ENCODE measurements at places on chromosomes 2 and 18.

DNA sequence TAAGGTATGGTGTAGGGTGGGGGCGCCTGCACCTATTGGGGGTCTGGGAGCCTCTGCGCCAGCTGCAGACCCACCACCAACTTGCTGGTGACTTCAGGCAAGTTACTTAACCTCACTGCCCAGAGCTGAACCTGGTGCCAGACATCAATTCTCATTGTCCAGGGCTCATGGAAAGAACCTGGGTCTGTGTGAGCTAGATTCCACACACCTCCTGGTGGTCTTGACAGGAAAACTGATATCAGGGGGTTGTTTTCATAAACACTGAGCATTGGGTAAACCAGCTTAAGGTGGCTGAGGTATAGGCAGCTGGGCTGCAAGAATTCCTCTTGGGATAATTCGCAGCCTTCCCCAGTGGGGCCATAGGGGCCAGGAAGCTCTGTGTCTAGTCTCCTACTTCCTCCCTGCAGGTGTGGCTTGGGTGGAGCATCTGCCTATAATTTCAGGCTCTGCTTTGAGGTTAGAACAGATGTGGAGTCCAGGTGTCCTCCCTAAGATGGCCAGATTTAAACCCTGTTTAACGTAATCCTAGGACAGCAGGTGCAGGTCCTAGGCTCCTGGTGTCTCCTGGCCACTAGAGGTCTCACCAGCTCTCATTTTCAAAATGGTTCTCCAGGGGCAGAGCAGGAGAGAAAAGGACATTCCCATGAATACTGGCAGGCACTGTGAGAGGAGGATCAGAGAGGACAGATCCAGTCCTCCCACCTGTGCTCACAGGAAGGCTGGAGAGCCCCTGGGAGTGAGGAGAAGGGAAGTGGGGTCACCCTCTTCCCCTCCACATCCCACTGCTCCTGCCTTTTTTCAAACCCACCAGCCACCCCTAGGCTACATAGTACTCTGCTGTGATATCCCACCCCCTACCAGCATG lies 100.4 kb upstream of the SMAD2 start:
- no peak for DNase-seq

- no peak for DNase-seq
Observed at GRCh38 chr2:240955306-240956170, 42.9 kb upstream of the SNED1 start.

- DNase-seq = no peak
Observed at GRCh38 chr2:95272299-95272751, 1.9 kb upstream of the PROM2 start.

GRCh38 chr18:45556222-45556621 lies 59.1 kb upstream of the SLC14A2 start:
- no peak for DNase-seq

GRCh38 chr2:122389694-122390093 lies 634.2 kb downstream of the TSN start:
- no peak for DNase-seq

- no peak for DNase-seq
Observed at GRCh38 chr2:99910902-99911301, 231.5 kb downstream of the AFF3 start.

DNA sequence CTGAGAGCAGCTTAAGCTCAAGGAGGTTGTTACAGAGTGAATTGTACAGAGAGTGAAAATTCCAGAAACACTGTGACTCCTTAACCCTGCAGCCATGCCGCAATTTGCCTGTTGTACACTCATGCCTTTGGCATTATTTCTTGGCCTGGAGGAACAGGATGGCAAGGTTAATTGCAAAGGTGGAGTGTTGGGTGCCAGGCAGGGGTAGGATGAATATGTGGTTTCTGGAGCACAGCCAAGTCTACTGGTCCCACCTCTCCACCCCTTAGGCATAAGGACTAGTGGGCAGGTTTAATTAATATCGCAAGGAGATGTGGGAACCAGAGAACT lies 250.2 kb downstream of the LRRTM1 start:
- DNase-seq = no peak

DNA sequence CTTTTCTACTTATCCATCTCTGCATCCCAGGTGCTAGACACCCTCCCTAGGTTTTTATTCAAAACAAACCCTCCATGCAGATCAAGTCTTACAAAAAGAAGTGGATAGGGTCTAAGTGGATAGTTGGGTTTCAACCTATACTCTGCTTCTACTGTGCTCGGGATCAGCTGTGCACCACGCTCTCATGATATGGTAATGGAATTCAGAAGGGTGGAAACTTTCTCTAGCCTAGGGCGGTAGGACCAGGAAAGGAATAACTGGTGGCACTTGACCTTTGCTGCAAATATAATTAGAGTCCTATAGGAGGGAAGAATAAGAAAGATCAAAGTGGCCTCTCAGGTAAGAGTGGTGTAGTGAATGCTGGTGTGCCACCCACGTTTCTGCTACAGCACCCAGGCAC lies 272.9 kb downstream of the GPD2 start:
- no peak for DNase-seq

GRCh38 chr18:58727776-58728500 lies 56.7 kb downstream of the MALT1 start:
- DNase-seq = no peak

DNA sequence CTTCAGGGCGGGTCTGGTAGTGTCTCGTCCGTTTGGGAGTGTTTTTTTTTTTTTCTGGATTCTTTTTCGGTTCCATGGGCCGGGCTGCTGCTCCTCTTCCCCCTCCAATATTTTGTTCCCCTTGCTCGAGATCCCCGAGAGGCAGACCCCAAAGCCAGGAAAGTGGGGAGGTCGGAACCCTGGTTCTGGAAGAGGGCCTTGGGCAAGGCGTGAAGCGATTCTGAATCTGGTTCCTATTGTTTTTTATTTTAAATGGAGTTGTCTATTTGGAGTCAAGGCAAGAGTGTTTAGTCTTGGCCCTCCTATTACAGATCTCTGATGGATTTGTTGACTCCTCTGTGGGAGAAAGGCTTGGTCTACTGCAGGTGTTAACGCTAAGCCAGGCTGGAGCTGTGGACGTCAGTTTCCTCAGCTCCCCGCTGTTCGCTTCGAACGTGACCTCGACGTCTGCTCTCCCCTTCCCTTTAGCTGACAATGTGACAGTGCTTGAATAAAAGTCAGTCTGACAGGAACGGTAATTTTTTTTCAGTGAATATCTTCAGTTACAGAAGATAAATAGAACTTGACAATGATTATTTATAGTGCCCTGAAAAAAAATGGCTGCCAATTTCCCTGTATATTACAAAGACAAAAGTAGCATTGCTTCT lies 683 bp upstream of the DNAJC27 start:
- DNase-seq = no peak

DNA sequence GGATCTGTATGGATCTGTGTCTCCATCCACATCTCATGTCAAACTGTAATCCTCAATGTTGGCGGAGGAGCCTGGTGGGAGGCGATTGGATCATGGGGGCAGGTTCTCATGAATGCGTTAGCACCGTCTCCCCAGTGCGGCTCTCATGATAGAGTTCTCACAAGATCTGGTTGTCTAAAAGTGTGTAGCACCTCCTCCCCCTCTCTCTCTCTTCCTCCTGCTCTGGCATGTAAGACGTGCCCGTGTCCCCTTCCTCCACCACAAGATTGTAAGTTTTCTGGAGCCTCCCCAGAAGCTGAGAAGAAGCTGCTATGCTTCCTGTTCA lies 55.0 kb upstream of the ROCK2 start:
- DNase-seq = no peak

DNA sequence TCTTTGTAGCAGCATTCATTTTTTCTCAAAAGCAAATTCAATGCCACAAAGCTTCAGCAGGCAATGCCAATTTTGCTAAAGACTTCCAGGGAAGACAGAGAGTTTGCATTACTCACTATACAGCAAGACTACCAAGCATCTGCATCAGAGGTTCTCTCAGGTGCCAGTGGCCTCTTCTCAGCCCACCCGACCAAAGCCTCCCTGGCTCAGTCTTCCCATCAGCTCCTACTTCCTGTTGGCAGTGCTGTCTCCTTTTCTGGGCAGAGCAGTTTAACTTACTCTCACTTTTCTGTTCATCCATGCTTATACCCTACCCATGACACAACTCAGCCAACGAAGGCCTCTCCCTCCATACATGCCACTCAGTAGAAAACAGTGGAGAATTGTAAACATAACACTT lies 157.1 kb downstream of the TRABD2A start:
- no peak for DNase-seq

GRCh38 chr18:22465859-22466457 lies 48.2 kb upstream of the CTAGE1 start:
- DNase-seq = peak; percentile 83

- DNase-seq = no peak
Observed at GRCh38 chr2:88818381-88818780, 126.9 kb downstream of the RPIA start.

DNA sequence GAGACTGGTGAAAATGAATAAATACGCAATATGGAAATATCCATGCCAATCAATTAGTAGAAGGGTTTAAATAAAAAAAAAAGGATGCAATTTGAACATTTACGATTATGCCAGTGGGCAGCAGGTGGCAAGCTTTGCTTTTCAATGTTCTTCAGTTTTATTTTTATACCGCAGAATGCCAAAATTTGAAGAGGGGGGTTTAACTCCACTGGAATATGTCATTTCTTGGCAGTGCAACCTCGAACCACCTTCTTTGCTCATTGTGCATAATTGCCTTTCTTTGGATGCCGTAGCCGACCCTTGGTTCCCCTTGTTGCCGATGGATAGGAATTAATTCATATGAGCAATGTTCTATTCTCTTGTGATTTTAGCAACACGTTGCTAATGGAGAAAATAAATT lies 88.0 kb downstream of the LTBP1 start:
- DNase-seq = no peak

- DNase-seq = no peak
Observed at GRCh38 chr2:68747900-68748299, 13.3 kb downstream of the ARHGAP25 start.

DNA sequence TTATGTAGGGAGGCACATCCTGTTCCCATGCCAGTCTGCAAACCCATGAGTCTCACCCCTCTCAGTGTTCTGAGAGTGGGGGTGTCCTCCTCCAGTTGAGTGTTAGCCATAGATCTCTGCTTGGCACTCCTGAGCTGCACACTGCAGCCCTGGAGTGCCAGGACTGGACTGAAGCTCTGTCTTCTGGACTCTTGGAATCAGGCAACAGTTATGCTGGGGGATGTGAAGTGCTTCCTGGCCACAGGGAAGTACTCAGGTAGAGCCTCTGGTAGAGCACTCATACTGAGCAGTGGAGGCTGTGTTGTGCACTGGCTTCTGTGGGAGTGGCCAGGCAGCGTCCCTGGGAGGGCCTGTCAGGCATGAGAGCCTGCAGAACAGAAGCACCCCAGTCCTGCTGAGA lies 43.0 kb downstream of the SERPINB7 start:
- DNase-seq = no peak

GRCh38 chr18:68447286-68447685 lies 267.6 kb downstream of the TMX3 start:
- DNase-seq = no peak

GRCh38 chr18:23824669-23825068 lies 135.4 kb downstream of the LAMA3 start:
- no peak for DNase-seq

DNA sequence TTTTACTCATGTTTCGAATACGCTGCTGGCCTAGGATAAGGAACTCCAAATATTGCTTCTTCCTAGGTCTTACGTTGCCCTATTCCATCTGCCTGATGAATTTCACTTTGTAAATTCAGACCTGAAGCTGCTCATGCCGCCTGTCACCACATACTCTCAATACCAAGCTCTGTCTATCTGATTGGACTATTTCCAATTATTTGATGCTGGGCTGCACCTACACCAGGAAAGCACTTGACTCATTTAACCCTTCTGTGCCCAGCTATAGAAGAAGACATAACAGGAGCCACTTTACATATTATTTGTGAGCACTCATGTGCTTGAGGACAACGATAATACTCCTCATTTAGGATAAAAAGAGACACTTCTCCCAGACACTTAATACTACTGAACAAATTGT lies 1293.9 kb upstream of the LRRTM1 start:
- no peak for DNase-seq

- DNase-seq = no peak
Observed at GRCh38 chr2:238854699-238855229, 6.9 kb downstream of the TWIST2 start.

DNA sequence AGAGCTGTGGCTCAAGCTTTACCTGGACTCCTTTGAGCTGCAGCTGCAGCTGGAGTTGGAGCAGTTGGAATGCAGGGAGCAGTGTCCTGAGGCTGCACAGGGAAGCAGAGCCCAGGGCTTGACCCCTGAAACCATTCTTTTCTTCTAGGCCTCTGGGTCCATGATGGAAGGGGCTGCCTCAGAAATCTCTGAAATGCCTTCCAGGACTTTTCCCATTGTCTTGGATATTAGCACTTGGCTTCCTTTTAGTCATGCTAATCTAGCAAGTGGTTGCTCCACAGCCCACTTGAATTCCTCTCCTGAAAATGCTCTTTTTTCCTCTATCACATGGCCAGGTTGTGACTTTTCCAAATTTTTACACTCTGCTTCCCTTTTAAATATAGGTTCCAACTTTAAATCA lies 108.6 kb upstream of the RNF152 start:
- DNase-seq = no peak

GRCh38 chr18:4026542-4026941 lies 428.6 kb downstream of the DLGAP1 start:
- DNase-seq = no peak

GRCh38 chr2:43566461-43566729 lies 29.4 kb downstream of the THADA start:
- DNase-seq = no peak

GRCh38 chr2:219175928-219176817 lies 552 bp downstream of the CNPPD1 start:
- DNase-seq = no peak

DNA sequence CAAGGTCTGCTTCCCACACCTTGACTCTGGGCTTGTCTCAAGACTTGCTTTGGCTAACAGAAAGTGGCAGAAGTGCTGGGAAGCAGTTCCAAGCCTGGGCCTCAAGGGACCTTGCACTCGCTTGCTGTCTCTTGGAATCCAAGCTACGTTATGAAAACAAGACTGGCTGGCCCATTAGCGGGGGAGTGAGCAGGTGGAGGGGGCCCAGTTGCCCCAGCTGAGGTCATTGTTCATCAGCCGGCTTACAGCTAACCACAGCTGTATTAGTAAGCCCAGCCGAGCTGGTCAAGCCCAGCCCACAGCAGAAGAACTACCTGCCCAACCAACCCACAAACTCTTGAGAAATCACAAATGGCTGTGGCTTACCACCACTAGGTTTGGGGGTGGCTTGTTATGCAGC lies 63.1 kb downstream of the MARCO start:
- DNase-seq = no peak

DNA sequence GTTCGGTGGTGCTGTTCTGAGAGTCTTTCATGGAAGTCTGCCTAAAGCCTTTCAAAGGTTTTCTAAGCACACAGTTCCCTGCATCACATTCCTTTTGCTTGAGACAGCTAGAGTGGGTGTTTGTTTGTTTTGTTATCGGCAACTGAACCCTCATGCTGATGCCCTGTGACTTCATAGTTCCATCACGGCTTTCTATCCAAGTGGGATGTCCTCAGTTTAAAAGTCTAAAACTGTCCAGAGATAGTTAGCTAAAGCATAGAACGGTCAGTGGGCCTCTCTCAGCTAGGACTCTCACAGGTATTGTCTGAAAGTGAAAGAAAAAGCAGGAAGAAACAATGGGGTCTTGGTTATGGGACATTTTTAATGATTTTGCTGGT lies 337.3 kb downstream of the OSR1 start:
- DNase-seq = peak; percentile 70

GRCh38 chr18:62399781-62400308 lies 74.7 kb downstream of the TNFRSF11A start:
- DNase-seq = no peak

GRCh38 chr18:12838178-12838634 lies 45.8 kb downstream of the PTPN2 start:
- DNase-seq = peak; percentile 73

- no peak for DNase-seq
Observed at GRCh38 chr2:113776949-113777348, 20.5 kb upstream of the SLC35F5 start.

Data from fibroblast of skin of left biceps (primary cell).